ENCODE measurements at places on chromosomes 3 and 15.

GRCh38 chr3:73206030-73206429 lies 144.6 kb downstream of the EBLN2 start:
- DNase-seq = no peak

DNA sequence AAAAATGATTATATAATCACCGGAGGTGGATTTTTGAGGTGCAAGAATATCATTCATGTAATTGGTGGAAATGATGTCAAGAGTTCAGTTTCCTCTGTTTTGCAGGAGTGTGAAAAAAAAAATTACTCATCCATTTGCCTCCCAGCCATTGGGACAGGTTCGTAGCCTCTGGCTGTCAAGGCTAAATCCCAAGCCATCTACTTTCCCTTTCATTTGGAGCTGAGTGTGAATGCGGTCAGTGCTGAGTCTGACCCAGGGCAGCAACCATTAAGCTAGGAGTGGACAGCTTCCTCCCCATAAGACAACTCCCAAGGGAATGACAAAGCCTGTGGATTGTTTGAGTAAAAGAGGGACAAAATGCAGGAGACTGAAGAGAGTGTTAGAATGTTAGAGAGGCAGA lies 33.6 kb downstream of the PARP14 start:
- no peak for DNase-seq

DNA sequence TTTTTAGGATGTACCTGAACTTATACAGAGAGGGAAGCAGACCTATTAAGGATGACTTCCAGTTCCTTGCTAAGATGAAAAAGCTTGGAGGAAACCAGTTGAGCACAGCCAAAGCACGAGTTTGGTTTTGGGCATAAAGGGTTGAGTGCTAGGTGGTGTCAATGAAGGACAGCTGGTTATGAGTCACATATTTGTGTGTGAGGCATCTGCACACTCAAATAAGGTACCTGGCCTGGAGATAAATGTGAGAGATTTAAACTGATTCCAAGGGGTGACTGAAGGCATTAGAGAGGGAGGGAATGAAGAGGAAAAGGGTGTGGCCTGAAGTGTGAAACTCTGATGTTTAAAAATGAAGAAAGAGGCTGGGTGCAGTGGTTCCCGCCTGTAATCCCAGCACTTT lies 486.7 kb downstream of the DIPK2A start:
- no peak for DNase-seq

DNA sequence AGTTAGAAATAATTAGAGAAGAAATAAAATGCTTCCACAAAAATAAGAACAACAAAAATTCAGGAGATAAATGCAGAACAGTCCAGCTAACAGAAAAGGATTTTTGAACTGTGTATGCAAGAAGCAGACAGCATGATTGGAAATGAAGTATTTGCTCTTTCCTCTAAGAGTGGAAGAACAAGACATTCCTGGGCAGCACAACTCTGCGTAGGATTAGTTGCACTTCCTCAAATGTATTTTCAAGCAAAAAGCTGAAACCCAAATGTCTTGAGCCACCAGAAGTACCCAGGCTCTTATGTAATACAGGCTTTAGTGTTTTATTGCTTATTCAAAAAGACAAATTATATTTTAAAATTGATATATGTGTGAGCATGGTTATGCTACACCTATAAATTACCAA lies 127.2 kb downstream of the ZBTB20 start:
- no peak for DNase-seq

- DNase-seq = no peak
Observed at GRCh38 chr3:8766148-8766547, 3.3 kb downstream of the OXTR start.

DNA sequence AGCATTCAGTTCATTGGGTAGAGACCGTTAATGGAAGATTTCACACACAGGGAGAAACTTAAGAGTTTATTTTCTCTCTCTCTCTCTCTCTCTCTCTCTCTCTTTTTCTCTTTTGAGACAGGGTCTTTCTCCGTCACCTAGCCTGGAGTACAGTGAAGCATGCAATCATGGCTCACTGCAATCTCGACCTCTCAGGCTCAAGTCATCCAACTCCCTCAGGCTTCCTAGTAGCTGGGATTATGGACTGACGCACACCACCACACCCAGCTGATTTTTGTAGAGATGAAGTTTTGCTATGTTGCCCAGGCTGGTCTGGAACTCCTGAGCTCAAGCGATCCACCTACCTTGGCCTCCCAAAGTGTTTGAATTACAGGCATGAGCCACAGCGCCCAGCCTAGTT lies 1.6 kb downstream of the WDR72 start:
- no peak for DNase-seq

GRCh38 chr15:80480909-80481308 lies 76.7 kb downstream of the ARNT2 start:
- peak; percentile 51 for DNase-seq

DNA sequence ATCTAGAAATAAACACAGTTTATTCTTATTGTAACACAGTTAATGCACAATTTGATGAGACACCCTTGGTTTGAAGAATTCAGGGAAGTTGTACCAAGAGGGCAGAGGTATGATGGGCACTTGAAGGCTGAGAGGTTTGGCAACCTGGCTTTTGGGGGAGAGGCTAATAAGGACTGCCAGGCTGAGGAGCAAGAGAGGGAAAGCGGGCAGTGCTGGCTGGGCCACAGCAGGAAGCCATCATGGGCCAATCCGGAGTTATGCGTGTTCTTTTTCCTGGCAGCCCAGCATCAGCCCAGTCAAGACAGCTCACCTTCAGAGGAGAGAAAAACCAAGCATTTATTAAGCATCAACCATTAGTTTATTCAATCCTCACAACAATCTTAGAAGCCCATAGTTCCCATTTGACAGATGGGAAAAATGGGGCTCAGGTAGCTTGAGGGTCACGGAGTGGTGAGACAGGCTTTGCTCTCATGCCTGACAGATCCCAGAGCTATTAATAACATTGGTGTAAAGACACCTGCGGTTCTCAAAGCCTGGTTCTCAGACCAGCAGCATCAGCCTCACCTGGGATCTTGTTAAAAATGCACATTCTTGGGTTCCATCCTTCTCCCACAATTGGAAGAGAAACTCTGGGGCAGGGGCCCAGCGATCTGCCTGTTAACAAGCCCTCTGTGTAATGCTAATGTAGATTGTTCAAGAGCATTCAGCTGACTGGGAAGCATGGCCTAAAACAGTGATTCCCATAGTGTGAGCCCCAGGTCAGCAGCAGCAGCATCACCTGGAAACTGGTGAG lies 183.7 kb downstream of the NTRK3 start:
- no peak for DNase-seq

DNA sequence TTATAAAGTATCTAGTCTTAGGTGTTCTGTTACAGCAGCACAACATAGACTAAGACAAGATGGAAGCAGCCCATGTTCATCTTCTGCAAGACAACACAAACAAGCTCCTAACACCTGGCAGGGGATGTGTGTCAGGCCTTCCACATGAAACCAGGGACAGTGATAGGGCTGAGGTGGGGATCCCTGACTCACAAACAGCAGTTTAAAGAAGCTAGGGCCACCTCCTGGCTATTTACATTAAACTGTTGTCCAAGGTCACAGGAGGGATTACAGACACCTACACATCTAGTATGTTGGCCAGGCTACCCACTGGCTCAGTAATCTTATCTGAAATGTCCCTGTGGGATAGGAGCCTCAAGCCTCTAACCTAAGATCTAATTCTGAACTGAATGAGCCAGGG lies 211.3 kb downstream of the MINAR1 start:
- DNase-seq = no peak

- DNase-seq = no peak
Observed at GRCh38 chr3:170697908-170698307, 112.0 kb upstream of the SLC7A14 start.

DNA sequence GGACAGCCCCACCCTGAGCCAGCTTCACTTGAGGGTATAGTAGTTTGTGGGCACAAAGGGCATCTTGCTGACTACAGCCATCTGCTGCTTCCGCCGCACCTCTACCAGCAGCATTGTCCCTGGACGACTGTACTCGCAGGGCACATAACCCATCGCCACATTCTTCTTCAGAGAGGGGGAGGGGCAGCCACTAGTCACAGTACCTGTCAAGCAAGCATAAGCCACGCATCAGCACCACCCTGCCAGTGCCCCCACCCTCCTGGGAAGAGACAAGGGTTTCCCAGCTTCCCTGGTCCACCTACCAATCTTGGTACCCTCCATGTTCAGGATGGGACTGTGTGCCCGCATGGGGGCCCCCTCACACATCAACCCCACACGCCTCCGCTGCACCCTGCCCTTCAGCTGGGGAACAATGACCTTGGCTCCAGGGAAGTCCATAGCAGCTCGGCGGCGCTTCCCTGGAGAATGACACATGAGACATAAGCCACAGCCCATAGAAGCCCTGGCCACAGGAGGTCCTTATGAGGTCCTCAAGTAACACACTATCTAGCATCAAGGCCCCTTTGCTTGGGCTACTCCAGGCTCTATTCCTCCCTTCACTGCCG lies 4.7 kb downstream of the AMT start:
- DNase-seq = no peak

All from ovary (tissue), 10 donors.